ENCODE measurements at places on chromosomes 3 and 15.

- DNase-seq: peak; percentile 89
Measured at GRCh38 chr3:127816783-127817405, 5.4 kb downstream of the MGLL start.

DNA sequence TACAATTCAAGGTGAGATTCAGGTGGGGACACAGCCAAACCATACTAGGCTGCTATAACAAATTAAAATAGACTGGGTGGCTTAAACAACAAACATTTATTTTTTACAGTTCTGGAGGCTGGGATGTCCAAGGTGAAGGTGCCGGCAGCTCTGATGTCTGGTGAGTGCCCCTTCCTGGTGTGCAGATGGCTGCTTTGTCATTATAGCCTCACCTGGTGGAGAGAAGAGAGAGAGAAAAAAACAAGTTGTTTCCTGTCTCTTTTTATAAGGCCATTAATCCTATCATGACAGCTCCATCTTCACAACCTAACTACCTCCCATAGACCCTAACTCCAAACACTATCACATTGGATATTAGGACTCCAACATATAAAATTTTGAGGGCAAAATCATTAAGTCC, 279.7 kb downstream of the ZIC1 start:
- DNase-seq: no peak

GRCh38 chr15:50057196-50057595, 61.8 kb downstream of the ATP8B4 start:
- no peak for DNase-seq

DNA sequence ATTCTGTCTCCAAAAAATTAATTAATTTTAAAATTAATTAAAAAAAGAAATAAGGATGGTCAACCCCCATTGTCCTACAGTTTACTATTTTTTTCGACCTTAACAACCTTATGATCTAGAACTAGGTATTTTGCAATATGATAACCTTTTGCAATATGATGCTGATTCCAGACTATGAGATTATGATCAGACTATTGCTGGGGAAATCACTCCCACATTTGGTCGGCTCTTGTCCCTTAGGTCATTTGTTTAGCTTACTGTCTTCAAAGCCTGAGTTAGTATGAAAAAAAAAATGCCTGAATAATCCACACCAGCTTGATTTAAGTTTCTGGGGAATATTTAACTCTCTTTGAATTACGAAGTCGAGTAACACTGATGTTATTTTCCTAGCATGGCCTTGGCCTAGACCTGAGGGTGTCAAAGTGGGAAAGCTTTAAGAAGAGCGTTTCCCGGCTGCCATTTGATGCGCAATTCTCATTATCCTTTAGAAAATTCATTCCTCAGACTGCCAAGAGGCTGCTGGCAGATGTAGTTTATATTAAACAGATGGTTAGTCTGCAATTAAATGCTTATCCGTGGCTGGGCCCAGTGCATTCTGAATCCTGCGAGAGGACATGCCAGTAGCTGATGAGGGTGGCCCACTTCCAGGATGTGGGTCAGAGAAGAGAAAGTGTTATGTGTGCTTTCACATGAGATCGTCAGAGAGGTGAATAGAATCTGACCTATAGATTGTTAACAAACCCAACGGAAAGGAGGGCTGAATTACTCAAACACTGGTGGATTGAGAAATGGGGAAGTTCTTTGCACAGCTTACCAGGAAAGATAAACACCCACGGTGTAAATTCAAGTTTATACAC, 496.0 kb upstream of the THBS1 start:
- DNase-seq: no peak

GRCh38 chr15:75032395-75032794, 9.0 kb downstream of the PPCDC start:
- no peak for DNase-seq

GRCh38 chr15:97692301-97693015, 268.0 kb upstream of the ARRDC4 start:
- DNase-seq: no peak

DNA sequence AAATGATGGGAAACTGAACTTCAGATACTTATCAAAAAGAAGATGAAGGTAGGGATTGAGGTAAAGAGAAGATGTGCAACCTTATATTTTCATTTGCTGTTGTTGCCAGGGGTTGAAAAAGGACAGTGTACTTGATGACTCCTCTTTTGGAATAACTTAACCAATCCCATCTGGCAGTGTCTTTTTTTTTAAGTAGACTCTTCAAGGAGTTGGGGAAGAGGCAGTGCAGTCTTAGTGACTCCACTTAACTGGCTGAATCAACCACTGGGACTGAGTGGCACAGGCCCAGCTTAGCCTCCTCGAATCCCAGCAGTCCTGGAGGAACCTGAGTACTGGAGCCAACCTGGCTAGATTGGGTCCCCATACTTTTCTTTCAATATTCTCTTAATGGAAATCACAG, 27.3 kb upstream of the FILIP1L start:
- no peak for DNase-seq

DNA sequence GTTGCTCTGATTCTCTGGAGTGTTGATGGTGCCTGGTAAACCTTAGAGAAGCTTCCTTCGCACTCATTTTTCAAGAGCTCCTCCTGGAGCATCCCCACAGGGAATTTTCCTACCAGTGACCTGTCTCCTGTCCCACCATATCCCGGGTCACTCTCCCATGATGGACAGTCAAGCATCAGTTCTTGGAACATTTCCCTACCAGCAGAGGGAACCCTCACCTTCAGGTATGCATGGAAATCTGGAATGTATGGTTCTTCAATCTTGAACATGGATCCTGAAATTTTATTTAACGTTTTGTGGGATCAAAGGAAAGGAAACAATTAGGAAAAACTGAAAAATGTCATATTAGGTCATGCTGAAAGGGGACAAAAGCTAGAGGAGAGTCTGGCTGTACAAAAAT, 153.8 kb downstream of the SPATA16 start:
- DNase-seq: no peak

DNA sequence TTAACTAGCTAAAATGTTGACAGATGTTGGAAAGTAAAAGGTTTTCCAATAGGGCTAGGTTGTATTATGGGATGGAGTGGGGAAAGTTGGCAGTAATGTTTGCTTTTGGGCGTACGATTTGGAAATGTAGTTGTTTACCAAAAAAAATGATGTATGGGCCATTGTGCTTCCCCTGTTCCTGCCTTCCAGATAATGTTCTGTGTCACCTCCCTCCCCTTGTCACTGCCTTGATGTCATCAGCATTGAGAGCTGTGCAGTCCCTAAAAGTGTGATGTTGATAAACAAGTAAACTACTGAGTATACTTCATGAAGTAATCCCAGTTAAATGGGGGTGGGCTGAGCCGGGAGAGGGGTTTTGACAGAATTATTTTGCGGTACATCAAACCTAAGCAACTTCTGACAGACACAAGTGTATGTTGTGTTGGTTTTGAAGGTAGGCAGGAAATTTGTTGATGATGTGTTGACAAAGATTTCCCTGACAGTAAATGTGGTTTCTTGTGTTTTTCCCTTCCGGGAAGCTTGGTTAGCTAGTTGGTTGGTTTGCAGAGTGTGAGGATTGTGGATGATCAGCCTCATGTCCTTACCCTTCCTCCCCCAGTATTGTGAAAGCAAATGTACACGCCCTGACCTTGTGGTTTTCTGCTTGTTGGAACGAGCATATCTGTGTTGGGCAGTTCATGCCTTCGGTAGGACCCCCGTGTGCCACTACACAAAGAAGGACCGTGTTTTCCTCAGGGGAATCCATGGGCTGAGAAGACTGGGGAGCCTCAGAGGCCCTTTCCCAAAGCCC, 87.3 kb downstream of the PGPEP1L start:
- no peak for DNase-seq

GRCh38 chr3:149332771-149333170, 665 bp downstream of the TM4SF18 start:
- DNase-seq: no peak

DNA sequence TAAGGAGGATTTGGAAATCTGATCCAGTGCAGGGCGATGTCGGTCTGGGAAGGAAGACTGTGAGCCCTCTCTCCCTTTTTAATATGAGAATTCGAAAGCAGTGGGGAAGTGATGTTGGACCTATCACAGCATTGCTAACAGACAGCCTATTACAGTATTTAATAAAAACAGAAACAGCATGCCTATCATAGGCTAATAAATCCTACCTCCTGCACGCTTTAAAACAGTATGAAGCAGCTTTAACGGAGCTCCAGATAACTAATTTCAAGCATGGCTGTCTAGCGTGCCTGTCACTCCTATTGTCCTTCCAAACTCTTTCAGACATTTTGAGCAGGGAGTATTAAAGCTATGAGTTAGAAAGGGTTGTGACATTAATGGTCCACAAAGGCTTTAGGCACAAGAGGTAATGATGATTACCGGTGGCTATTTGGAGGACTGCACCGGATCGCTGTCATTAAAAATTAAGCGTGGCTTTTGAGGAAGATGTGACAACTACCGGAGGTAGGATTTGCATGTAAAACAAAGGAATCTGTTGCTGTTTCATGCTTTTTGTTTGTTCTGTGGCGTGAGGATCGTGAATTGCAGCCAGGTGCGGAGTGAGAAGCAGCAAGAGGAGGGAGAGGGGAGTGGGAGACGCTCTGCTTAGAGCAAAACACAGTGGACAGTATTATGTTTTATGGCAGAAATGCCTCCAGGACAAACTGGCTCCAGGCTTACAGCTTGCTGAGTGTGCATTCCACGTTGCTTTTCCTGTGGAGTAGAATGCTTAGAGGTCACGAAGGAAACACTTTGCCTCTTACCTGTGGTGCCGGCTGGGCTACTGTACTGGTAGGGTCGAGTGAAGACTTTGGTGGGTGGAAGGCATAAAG, at the start of gene KCNMB2:
KCNMB2 (plus strand) TSS at position 226 of the 869 bp plus-strand sequence.
- DNase-seq: no peak

- DNase-seq: no peak
Measured at GRCh38 chr15:60212536-60212935, 185.2 kb downstream of the ANXA2 start.

DNA sequence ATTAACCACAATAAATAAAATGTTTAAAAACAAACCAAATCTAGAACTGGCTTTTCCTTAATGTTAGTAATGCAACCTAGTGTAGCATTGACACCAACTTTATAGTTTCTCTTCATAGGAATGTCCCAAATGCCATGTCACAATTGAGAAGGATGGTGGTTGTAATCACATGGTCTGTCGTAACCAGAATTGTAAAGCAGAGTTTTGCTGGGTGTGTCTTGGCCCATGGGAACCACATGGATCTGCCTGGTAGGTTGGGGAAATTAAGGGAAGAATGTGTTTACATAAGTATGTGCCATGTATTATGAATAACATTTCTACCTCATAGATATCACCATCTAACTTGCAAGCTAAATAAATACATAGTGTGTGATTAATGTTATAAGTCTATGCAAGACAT, 84.4 kb upstream of the GOLGA6B start:
- no peak for DNase-seq

DNA sequence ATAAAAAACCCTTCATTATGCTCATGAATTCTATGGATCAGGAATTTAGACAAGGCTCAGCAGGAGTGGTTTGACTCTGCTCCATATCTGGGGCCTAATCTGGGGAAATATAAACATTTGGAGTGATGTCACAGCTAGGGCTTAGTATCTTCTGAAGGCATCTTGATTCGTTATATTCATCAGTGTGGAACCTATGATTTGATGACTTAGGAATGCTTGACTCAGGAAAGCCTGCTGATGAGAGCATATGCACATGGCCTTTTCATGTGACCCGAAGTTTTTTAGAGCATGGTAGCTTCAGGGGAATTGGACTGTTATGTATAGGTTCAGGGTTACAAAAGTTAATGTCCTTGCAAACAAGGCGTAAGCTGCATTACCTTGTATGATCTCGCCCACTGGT, 184.9 kb upstream of the LRRC3B start:
- no peak for DNase-seq

- no peak for DNase-seq
Measured at GRCh38 chr15:42846647-42847046, 73.9 kb downstream of the TTBK2 start.

DNA sequence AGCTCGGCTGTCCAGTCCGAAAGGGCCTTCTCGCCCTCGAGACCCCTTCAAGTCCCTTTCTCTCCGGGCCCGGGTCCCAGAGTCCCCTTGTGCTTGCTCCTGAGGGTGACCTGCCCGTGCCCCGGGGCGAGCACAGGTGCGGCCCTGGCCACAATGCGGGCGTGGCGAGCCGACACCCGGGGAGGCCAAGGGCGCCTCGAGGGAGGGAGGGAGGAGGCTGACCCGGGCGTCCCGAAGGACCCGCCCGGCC, 810 bp upstream of the MEF2A start:
- DNase-seq: no peak

- no peak for DNase-seq
Measured at GRCh38 chr3:108835101-108835500, 12.5 kb downstream of the TRAT1 start.

- no peak for DNase-seq
Measured at GRCh38 chr3:16334909-16335308, 69.9 kb downstream of the OXNAD1 start.

- no peak for DNase-seq
Measured at GRCh38 chr3:169498336-169498735, 165.2 kb downstream of the MECOM start.

DNA sequence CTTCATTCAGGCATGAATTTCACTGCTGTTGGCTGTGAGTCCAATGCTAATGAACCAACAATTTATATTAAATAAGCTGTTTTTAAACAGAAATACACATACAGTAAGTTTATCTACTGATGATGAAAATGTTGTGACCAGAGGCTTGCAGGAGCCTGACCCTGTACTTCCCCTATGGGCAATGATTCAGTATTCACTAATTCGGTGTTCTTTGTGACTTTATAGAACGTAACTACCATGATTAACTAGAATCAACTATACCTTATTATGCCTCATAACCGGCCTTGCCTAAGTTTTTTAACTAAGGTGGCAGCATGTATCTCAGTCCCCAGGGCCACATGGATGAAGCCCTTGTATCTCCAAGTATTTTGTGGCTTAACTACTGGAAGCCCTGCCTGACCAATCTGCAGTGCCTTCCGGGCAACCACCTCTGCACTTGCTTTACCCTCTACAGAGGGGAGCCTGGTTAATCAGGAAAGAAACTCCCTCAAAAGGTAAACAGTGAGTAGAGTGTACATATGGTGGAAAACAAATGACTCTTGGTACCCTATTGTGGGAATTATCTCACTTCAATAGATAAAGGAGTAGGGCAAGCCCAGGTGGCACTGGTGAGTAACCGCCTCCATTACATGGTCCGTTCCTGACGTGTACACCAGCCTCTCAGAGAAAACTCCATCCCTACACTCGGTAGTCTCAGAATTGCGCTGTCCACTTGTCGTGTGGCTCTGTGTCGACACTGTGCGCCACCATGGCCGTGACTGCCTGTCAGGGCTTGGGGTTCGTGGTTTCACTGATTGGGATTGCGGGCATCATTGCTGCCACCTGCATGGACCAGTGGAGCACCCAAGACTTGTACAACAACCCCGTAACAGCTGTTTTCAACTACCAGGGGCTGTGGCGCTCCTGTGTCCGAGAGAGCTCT, 11.6 kb upstream of the CLDN18 start:
- DNase-seq: no peak

Measured in vagina (tissue), 2 donors.